ENCODE measurements at places on chromosomes 11 and 22. TPM values are rescaled to one million over a fixed set of nuclear protein-coding genes. Genes with fewer than 3 reads are reported as not detected.

DNA sequence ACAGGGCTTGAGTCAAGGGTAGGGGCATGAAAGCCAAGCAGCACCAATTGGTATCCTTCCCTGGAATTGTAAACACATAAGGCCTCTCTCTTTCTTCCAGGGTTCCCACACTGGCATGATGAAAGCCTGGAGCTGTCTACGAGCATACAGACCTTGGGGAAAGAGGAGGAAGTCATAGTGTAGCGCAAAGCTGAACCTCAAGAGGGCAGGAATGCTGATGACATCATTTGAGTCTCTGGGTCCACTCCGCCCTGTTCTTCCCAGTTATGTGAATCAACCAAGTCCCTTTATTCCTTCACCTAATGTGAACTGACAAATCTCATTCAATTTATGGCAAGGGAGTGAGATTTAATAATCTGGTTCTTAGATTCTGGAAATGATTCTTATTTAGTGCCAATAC, 266.4 kb upstream of the NCAM1 start:
- no peak for DNase-seq

DNA sequence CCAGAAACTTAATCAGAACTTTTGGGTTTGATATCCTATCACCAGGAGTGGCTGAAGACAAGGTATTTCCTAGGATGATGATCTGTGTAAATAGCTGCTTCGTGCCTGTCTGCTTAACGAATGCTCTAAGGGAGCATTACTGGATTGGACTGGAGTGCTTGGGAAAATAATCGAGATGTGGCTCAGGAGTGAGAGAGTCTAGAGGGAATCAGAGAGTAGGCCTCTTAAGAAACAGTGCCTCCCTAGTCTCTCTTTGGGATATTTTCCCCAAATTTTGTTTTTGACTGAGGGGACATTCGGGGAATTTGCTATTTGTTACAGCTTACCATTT, 2.5 kb downstream of the MAML2 start:
- no peak for DNase-seq

DNA sequence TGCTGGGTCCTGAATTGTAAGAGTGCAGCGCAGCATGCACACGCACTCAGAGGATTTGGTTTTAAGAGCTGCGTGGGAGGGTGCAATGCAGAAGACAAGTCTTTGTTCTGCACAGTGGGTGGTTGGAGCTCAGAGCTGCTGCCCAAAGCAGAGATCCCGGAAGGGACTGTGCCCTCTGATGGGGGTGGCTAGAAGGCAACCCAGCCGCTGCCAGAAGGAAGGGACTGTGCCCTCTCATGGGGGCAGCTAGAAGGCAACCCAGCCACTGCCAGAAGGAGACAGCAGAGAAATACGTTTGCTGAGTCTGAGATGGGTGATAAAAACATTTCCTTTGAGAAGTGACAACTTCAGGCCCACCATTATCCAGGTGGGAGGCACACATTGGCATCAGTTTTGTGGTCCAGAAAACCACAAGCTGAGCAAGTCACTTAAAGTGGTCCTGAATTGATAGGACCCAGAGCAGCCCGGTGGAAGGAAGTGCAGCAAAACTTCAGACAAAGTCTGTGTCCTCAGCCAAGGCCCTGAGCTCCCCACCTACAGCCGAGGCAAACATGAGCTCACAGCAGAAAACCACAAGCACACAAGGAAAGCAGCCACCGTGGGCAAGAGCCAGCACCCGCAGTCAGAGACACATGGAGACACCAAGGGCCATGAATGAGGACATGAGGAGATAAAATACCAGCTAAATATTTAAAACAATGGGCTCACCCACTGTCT, 4.3 kb downstream of the KRTAP5-6 start:
- no peak for DNase-seq

- DNase-seq, result no peak
Measured at GRCh38 chr11:19953909-19954308, 206.4 kb downstream of the DBX1 start.

GRCh38 chr11:30801357-30801756, 215.2 kb upstream of the MPPED2 start:
- DNase-seq, result no peak

DNA sequence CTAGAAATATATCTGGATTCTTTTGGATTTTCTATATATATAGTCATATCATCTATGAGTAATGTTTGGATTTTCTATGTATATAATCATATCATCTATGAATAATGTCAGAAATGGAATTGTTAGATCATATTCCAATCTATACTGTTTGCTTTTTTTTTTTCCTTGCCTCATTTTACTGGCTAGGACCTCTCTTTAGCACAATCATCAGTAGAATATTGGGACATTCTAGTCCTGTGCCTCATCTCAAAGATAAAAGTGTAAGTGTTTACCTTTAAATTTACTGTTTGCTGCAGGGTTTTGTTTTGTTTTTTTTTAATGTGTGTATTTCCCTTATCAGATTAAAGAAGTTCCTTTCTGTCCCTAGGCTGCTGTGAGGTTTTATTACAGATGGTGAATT, 97.0 kb downstream of the C11orf65 start:
- no peak for DNase-seq

DNA sequence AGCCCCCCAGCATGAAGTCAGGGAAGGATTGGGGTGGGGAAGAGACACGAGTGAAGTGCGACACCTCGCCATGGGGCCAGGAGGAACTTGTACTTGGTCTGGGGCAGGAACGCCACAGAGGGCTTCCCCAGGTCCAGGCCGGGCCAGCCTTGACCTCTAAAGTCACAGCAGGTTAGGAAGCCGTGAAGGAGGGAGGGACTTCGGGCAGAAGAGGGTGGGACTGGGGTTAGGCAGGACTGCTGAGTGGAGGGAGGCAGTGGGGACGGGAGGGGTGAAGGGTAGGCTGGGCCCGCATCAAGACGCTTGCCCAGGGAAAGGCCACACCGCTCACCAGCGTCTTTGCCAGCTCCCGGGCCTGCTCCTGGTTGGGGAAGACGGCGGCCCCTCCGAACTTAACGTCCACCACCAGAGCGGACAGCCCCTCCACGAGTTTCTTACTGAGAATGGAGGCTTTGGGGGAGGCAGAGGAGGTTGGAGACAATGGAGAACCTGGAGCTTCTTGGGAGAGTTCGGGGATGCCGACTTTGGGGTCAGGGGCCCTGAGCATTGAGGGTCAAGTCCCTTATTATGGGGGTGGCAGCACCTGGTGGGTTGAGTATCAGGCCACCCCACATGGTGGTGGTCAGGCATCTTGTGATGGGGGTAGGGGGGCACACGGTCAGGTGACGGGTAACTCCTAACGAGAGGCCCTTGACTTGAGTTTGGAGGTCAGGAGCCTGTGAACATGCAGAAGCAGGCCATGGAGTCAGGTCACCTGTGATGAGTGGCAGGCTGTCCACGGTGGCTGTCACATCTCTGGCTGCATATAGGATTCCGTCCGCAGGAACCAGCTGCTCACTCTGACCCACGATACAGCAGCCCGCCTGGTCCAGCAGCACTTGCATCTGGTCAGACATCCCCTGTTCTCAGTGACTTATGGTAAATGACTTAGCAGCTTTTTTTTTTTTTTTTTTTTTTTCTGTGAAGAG, 1.7 kb upstream of the SCO2 start:
- DNase-seq, result no peak

- no peak for DNase-seq
Measured at GRCh38 chr11:121153472-121153871, 52.4 kb downstream of the TECTA start.

- no peak for DNase-seq
Measured at GRCh38 chr11:107996006-107996776, 12.5 kb upstream of the CUL5 start.

- DNase-seq, result no peak
Measured at GRCh38 chr11:92227230-92227814, 2.7 kb downstream of the FAT3 start.

- DNase-seq, result peak; percentile 66
Measured at GRCh38 chr22:32717337-32718240, 83.9 kb upstream of the TIMP3 start.

DNA sequence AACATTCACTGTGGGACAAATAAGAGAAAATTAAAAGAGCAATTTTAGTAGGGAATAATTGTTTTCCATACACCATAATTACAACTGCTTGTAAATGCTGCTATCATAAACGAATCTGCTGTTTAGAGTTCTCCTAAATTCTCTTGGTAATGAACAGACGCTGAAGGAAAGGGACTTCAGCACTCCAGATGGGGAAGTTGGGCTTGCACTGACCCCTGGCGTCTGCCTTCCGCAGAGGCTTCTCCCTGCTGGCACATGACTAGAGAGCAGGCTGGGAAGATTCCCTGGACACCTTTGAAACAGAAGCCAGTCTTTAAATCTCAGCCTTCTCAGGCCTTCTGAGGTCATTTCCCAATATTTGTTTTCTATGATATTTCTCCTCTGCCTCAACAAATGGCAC, 84.1 kb downstream of the NXPE2 start:
- DNase-seq, result peak; percentile 73

DNA sequence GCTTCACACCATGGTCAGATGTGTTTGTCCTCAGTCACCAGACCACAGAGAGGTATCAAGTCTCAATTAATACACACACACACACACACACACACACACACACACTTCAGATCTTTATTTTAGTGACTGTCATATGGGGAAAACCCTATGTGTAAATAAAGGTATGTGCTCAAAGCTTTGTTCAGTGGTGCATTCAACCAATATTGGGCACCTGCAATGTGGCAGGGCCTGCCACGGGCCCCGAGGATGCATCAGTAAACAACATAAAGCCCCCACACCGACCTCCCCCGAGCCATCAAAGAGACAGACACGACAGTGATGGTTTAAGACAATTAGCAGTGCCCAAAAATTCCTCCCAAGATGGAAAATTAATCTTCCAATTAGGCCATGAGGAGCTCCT, 51.6 kb downstream of the SHANK2 start:
- DNase-seq, result no peak

DNA sequence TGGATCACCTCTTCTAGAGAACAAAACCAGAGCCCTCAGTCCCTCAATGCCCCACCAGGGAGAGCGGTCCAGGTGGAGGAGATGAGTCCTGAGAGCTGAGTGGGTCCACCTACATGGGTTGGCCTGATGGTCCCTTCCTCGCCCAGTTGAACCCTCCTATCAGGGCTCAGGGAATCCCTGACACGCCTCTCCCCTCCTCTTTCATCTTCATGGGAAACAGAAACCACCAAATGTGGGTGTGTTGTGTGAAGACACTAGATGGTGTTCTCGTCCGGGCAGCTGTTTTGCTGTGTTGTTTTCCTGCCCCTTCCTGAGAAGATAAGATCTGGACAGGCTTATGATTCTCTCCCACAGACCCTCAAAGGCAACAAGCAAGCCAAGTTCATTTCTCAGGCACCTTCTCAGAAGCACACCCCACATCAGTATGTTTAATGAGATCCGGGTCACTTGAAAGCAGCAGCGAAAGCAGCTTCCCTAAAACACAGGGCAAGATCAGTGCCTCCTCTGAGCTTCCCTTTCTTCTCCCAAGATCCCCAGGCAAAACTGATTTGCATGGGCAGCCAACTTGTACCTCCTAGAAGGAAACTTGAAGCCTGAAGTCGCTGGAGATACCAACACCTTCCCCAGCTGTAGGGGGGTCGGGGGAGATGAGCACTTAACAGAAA, 35.3 kb upstream of the POU2AF1 start:
- no peak for DNase-seq

DNA sequence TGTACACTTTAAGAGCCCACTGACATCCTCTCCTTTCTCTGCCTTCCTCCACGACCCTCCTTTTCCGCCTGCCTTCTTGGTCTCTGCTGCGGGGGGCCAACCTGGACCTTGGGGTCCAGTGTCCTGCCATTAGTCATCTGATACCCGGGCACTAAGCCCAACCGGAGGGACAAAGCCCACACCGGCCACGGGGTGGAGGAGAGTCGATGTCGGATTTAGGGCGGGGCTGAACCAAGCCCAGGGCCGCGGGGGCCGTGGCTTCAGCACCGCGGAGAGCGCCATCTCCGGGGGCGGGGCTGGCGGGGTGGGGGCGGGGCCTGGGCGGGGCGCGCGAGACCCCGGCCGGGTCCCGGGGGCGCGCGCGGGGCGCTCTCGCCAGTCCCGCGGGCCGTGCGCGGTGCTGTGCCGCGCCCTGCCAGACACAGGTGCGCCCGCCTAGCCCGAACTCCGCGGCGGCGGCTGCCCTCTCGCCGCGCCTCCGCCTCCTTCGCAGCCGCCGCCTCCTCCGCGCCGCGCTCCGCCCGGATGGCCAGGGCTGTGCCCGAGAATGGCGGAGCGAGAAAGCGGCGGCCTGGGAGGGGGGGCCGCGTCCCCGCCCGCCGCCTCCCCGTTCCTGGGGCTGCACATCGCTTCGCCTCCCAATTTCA, at the start of gene MAPK8IP1:
MAPK8IP1 (plus strand) TSS at position 378 of the 647 bp plus-strand sequence; CDS start at position 548, 170 bp downstream.
- peak; percentile 37 for DNase-seq

- DNase-seq, result no peak
Measured at GRCh38 chr11:33685082-33685481, 15.5 kb downstream of the C11orf91 start.

DNA sequence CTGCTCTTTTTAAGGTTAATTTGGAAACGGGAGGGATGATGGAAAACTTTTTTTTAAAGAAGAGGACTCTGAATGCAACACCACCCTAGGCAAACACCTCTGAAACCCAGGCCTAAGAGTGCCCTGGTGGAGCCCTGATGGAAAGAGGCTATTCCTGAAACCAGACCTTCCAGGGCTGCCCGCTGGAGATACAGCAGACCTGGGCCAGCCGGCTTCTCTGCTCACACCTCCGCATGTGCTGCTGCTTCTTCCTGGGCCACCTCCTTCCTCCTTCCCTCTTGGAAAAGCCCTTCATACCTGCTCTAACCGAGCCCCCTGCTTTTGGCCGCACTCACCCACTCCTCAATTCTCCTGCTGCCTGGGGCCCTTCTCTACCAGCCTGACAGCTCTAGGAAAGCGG, 37.9 kb downstream of the DUSP8 start:
- DNase-seq, result no peak

DNA sequence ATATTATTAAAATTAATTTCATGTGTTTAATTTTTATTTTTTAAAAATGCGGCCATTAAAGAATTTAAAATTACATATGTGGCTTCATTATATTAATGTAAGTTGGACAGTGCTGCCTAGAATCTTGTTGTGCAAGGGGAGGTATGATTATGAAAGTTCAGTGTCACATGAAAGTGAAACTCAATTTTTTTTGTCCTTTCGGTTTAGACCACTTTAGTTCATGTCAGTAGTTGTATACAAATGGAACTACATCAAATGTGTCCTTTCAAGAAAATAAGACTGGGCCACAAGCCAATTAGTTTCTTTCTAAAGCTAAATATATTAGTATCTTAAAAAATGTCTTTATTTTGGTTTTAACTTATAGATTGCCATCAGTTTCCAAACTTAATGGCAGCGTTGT, 35.7 kb downstream of the TBCEL start:
- no peak for DNase-seq

GRCh38 chr11:929405-929804, 3.7 kb downstream of the AP2A2 start:
- no peak for DNase-seq

Gene OTOG
- 0.08 TPM for polyA plus RNA-seq

Gene ISX
- polyA plus RNA-seq, result not detected

Gene MAPK11
- 7.4 TPM for polyA plus RNA-seq

Gene DRICH1
- 0.49 TPM for polyA plus RNA-seq

Gene PATE2
- not detected for polyA plus RNA-seq

Gene OR10A2
- not detected for polyA plus RNA-seq

Gene TSGA10IP
- polyA plus RNA-seq, result 0.32 TPM

Gene BMAL1
- 9.3 TPM for polyA plus RNA-seq

Gene CALCA
- not detected for polyA plus RNA-seq

Gene SHISAL1
- polyA plus RNA-seq, result 14.9 TPM

Gene OR52I1
- not detected for polyA plus RNA-seq

Gene KRTAP5-11
- polyA plus RNA-seq, result not detected

Gene MORC2
- polyA plus RNA-seq, result 27.1 TPM

Gene KLHL35
- 6.6 TPM for polyA plus RNA-seq
